Stimulated activated CD4-positive, alpha-beta T cell treated with anti-CD3 and anti-CD28 coated beads, TNF-alpha, amount 100 ng/mL, for 48 hours (primary cell): ENCODE measurements at places on chromosomes 12 and 14.

DNA sequence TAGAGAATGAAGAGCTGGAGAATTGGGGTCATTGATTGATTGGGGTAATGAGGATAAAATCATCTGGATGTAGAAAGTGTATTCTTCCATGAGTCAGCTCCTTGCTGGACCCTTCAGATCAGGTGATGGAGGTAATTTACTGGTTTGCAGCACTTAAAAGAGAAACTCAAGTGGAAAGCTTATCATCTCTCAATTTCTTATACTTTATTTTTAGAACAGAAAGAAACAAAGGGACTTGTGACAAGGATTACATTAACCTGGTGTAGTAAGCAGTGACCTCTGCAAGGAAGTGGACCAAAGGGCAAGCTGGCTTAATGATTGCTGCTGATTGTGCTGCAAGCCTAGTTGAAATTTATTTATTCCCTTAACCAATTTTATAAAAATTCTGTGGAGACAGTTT is 405.0 kb downstream of the TRHDE start:
- no peak for DNase-seq

DNA sequence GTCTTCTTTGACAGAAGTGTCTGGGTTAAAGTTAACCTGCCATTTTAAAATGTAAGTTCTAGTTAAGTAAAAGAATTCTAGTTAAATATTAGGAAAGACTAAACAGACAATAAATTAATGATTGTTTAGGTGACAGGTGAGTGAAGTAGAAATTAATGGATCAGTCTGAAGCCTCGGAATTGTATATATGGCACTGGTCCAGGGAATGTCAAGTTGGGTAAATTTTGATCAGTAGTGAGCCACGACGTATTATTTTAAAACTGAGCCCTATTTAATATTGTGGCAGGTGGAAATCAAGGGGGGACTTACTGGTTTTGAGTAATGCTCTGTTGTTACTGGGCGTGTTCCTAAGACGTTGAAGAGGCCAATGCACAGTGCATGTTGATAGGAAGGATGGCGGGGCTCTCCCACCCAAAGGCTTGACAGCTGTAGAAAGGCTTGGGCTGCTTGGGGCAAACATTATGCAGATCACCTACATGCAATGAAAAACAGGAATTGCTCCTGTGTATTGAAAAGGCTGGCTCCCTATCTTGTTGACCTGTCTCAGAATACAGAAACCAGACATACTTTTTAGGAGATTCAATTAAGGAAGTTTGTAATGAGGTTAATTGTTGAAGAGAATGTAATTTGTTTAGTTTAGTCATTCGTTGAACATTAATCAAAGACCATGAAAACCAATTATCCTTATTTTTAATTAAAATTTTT is 5.9 kb upstream of the PPFIBP1 start:
- DNase-seq: no peak

- DNase-seq: no peak
These were observed 30.6 kb upstream of the MMP17 start for GRCh38 chr12:131797588-131797934.

DNA sequence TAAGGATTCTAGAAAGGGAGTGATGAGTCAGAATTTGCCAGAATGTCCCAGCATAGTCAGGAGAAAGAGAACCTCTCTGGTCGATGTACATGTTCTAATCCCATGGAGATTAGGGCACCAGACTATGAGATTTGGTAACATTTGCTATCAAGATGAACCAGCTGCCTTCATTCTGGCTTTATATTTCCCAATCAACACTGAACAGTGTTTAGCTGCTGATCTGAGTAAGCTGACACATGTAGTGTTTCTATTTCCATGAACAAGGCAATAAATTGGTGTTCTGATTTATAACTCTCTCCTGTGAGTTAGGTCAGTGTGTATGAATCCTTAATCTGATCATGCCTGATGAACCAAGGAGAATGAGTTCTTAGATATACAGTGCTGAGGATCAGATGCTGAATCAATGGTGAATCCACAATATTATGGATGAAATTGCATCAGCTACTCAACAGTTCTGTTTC is 158.0 kb upstream of the AMIGO2 start:
- DNase-seq: no peak

DNA sequence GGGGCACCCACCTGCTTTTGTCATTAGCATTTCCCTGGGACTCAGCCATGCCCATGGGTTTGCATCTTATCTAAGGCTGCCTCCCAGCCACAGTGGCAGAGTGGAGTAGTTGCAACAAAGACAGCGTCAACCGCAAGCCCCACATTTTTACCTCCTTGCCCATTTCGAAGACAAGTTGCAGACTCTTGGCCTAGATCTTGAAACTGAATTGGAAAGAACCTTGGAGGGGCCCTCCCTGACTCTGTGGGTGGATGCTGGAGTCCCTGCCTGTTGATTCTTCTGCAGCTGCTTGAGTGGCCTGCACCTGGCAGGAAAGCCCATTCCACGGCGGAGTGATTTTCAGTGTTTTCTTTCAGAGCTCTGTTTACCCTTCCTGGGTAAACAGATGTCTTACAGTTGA is 309.0 kb downstream of the VRK1 start:
- no peak for DNase-seq

GRCh38 chr12:70338531-70338930 is 27.6 kb upstream of the KCNMB4 start:
- DNase-seq: no peak

GRCh38 chr12:101793401-101793800 is 37.4 kb downstream of the GNPTAB start:
- DNase-seq: no peak

- DNase-seq: no peak
These were observed 105.1 kb downstream of the AKAP6 start for GRCh38 chr14:32434180-32434579.

- no peak for DNase-seq
These were observed 4.8 kb upstream of the AVIL start for GRCh38 chr12:57823131-57823907.

DNA sequence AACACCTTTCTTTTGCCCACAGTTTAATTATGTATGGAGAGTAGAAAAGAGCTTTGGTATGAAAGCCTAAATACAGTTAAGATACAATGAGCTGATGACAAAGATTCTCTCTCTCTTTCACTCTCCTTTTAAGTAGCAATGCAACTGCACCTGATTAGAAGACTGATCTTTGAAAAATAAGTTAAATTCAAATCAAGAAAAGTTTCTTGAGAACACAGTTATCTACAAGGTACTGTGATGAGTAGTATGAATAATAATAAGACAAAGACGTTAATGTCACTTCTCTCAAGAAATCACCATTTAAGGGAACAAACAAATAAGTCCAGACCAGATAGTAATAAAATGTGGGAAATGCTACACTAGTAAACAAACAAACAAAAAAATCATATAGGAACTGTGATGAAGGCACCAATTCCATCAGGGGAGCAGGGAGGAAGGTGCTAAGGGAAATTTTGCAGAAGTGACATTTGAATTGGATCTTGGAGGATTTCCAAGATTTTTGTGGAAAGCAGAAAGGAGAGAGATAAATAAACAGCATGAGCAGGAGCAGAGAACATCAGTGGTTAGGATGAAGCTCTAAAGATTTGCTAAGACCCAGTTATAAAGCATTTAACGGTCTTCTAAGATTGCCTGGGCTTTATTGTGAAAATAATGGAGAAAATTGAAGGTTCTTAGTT is 65.2 kb upstream of the STK38L start:
- no peak for DNase-seq

DNA sequence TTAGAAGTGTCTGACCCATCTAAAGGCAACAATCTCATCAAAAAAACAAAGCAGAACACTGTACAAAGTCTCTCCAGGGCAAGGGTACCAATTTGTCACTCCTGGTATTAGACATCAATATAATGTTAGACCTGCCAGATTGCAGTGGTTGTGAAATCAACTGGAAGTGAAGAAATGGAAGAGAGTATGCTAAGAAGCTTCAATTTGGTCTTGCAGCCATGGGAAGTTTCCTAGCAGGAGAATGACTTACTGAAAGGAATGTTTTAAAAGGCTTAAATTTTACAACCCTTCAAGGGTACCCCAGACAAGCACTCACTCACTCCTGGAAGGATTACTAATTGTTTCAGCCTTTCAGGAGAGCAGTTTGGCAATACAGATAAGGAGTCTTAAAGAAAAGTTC is 18.9 kb downstream of the LLPH start:
- DNase-seq: no peak

DNA sequence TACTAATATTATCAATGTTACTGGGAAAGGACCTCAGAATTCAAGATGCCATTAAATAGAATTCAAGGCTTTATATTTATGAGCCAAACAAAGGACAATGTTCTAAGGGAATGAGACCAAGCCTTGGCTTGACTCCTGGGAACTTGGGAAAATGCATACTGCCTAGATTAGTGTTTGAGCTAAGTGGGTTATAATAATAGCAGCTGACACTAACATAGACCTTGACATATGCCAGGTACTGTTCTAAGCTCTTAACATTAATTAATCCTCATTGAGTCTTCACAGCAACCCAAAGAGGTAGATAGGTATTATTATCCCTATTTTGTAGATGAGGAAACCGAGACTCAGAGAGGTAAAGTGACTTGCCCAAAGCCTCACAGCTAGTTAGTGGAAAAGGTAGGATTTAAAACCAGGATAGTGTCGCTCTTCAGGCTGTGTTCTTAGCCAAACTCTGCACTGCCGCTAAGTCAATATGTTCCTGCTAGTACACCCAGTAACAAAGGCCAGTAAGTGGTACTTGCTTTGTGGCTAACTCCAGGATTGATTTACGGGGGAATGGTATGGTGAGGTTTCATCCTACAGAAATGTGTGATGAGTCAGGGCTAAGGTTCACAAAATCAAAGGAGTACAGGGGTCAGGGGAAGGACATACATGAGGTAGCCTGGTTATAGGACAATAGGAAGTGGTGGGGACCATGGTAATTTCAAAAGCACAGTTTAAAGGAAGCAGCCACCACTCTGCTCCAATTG is 35.8 kb upstream of the PRKAB1 start:
- DNase-seq: no peak

DNA sequence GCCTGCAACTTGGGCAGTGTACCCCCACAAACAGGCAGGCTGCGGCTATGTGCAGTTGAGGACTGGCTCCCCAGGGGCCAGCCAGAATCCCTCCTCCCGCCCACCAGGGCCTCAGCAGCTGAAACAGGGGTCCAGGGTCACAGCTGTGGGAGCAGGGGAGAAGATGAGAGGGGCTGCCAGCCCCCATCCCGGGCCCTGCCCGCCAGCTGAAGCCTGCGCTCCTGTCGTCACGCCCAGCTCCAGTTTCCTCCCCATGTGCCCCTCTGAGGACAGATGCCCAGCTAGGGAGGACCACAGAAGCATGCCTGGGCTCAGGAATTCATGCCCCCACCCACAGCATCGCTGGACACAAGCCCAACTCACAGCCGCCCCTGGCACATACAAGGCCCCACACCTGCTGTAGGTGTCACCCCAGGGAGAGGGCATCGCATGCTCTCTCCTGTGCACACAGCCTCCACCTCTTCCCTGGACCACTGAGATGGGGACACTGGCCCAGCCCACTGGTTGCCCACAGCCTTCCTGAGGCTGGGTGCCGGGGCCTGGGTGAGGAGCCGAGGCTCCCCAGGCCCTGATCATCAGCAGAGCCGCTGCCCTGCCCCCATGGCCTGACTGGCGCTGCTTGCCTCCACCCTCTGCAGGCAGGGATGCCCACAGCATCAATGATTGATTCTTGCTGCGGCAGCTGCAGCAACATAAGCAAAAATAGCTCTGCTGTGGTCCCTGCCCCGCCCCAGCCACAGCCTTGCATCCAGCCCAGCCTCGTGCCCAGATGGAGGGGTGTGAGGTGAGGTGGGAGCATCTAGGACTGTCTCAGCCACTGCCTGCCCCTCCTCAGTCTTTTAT is 3.7 kb upstream of the CLBA1 start:
- DNase-seq: no peak

GRCh38 chr12:46523446-46523845 is 150.9 kb upstream of the SLC38A2 start:
- DNase-seq: no peak

DNA sequence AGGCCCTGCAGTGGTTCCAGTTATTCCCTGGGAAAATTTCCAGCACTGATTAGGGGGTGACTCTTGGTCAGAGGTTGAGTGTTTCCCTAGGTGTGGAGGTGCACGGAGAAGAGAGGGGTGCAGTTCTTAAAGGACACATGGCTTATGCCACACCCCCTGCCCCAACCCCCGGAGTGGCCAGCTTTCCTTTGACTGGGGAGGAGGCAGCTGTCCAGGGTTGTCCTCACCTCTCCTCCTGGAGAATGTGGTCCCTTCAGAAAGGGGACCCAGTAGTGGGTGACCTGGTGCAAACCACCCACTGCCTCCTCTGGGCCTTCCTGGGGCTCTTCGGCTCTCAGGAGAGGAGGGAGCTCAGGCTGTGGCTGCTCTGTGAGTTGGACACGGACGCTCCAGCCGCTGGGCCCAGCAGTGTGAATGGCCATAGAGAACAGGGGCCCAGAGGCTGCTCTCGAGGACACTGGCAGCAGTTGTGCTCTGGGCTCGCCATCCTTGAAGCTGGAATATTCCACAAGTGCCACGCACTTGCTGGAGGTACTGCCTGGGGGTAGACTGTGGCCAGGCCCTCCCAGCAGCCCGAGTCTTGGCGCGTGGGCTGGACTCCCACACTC is 13.6 kb downstream of the PACS2 start:
- no peak for DNase-seq

DNA sequence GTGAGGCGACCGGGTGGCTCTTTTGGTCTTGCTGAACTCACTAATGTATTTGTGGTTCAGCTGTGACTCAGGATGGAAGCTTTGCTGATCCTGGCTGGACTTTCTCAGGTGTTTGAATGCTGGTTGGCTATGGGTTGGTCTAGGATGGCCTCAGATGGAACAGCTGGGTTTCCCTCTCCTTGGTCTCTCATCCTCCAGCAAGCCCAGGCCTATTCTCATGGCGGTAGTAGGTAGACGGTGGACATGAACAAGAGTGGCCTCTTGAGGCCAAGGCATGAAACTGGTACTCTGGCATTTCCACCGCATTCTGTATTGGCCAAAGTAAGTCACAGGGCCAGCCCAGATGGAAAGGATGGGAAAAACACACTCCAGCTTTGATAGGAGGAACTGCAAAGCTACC is 11.8 kb upstream of the POLR3B start:
- DNase-seq: no peak

- DNase-seq: no peak
These were observed 145.7 kb downstream of the GALC start for GRCh38 chr14:87847216-87847755.

DNA sequence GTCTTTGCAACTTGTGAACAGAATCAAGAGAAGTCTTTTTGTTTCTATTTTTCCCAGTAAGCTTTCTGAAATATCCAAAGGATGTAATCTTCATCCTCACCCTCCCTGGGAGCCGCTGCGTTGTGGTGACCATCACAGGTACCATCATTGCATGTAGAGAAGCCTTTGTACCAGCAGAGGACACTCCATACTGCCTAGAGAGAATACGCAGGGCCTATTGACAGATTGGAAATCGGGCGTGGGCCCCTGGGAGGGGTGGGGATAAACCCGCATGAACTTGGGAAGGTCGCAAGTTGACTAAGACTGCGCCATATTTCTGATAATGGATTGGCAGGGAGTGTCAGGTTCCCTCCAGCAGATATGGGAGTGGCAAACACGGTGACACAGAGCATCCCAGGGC is 12.7 kb downstream of the KRT1 start:
- no peak for DNase-seq

DNA sequence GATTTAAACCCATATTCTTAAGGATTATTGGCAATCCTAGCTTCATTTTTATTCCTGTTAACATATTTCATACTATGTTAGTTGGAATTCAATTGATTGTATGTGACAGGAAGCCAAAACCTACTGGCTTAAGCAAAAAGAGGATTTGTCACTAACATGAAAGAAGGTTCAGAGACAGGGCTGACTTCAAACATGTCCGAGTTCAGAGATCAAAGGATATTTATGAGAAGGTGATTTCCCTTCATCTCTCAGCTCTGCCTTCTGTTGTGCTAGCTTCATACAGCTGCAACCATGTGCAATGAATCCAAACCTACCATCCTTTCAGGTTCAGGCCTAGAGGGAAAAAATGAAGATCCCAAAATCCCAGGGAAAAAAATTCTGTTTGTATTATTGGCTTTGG is 349.7 kb downstream of the ATP23 start:
- no peak for DNase-seq
